ENCODE measurements at places on chromosomes 1 and 21.

DNA sequence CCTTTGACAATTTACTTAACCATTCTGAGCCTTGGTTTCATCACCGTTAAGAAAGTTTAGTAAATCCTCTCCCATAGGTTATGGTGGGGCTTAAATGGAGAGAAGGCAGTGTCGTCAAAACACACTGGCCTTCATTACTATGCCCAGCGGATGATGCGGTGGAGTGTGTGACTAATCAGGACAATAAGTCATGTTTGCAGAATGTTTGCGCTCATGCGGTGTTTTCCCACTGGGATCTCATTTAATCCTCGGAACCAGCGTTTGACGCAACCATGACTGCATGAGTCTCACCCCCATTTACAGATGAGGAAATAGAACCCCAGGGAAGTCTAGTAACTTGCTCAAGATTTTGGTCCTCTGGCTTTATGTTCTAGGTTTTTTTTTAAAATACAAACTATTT lies 17.5 kb downstream of the SLC26A9 start:
- peak; percentile 93 for DNase-seq

- peak; percentile 73 for DNase-seq
Measured at GRCh38 chr1:7667625-7668218, 103.4 kb upstream of the VAMP3 start.

- DNase-seq: peak; percentile 59
Measured at GRCh38 chr1:40404670-40405462, 31.3 kb downstream of the SMAP2 start.

- no peak for DNase-seq
Measured at GRCh38 chr1:164518692-164519332, 40.2 kb upstream of the PBX1 start.

GRCh38 chr1:158527190-158527815 lies 26.9 kb downstream of the OR6Y1 start:
- DNase-seq: peak; percentile 8

GRCh38 chr1:6180707-6181311 lies 688 bp upstream of the CHD5 start:
- DNase-seq: no peak

Data from fibroblast of skin of back (primary cell).